ENCODE measurements at places on chromosomes 5 and 9. TPM values are rescaled to one million over a fixed set of nuclear protein-coding genes. Genes with fewer than 3 reads are reported as not detected.

GRIN1 gene
- total RNA-seq = not detected

DNA sequence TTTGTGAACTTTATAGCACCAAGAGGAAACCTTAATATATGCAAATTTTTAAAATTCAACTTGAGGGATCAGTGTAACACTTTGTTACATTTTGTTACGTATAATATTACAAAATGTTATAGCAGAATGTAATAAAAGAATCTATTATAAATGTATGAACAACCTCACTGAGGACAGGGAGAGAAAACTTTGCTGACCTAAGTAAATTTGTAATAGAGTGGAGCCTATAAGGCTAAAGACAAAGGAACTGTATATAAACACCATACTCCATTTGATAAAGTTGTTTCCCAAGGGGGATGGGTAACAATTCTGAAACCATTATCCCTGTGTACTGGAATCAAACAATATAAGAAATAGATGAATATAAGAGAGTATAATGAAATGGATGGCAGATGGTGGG lies 77.3 kb downstream of the ANGPTL2 start:
- no peaks in the 10 kb centered on the region for H3K27me3 ChIP-seq
- DNase-seq = no peak
- no peaks in the 10 kb centered on the region for H3K4me1 ChIP-seq
- H3K36me3 ChIP-seq = no peaks in the 10 kb centered on the region
- H3K27ac ChIP-seq = no peak overlapping the region
- H3K4me3 ChIP-seq = no peak overlapping the region

BARX1 gene
- not detected for total RNA-seq

SPARC gene
- 935 TPM for total RNA-seq

GRCh38 chr5:89283728-89284493 lies 400.9 kb upstream of the MEF2C start:
- H3K27ac ChIP-seq = no peak overlapping the region
- H3K27me3 ChIP-seq = no peaks in the 10 kb centered on the region
- peaks cover 11% of the 10 kb centered on the region for H3K4me1 ChIP-seq
- no peak overlapping the region for H3K4me3 ChIP-seq

DNA sequence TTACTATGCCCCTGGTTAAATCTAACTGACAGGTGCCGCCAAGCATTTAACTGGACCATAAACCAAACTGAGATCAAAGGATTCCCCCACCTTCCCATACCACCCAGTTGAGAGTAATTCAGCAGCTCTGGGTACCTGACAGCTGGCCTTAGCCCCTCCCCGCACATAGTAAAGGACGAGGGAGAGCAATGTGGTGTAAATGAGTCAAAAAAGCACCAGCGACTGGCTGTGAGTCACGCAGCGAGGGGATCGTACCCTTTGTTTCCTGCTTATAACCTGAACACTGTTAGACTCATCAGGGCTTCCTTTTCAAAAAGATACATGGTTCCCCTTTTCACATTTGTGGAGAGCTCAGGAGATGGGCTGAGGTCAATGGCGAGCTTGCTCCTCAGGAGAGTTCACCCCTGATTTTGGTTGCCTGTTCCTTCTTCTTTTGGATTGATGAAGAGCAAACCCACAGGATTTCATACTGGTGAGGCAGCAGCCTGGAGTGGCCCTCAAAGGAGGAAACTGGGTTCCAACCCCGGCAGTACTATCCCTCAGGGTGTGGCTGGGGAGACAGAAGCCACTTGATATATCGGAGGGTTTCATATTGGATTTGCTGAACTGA lies 71.5 kb downstream of the ANKRD33B start:
- H3K27ac ChIP-seq = no peak overlapping the region
- DNase-seq = no peak
- H3K4me3 ChIP-seq = no peak overlapping the region
- H3K36me3 ChIP-seq = no peaks in the 10 kb centered on the region
- no peaks in the 10 kb centered on the region for H3K27me3 ChIP-seq

PRR7 gene
- 18.1 TPM for total RNA-seq

DNA sequence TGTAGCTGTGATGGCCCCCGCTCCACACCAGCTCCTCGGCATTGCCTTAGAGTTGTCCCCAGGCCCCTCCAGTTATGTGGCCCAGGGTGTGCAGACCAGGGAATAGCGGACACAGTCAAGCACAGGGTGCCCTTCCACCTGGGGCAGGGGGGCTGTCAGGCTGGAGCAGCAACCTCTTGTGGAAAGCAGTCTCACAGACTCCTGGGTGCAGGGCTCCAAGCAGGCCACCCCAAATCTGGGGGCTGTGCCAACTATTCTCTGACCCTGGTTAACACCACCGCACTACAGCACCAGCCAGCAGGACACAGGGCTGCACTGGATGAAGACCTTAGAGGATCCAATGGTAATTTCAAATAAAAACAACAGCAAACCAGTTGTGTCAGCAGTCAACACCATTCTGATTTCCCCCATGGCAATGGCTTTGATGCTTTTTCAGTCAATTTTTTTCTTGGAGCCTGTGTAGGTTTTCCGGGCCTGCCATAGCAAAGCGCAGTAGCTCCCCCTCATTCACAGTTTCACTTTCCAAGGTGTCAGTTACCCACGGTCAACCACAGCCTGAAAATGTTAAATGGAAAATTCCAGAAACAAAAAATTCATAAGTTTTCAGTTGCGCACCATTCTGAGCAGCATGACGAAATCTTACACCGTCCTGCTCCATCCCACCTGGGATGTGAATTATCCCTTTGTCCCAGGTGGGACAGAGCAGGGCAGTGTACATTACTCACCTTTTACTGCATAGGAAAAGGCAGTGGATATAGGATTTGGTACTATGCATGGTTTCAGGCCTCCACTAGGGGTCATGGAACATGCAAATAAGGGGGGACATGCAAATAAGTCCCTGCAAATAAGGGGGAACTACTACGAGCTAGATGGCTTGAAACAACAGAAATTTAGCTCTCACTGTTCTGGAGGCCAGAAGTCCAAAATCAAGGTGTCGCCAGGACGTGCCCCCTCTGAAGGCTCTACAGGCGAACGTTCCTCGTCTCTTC lies 49.0 kb downstream of the C5orf15 start:
- no peak overlapping the region for H3K27ac ChIP-seq
- no peak for DNase-seq
- no peaks in the 10 kb centered on the region for H3K27me3 ChIP-seq
- no peaks in the 10 kb centered on the region for H3K36me3 ChIP-seq
- H3K4me3 ChIP-seq = no peak overlapping the region

ACTL7B gene
- total RNA-seq = not detected

GRCh38 chr9:87180841-87181240 lies 233.5 kb upstream of the GAS1 start:
- H3K27ac ChIP-seq = no peak overlapping the region
- no peaks in the 10 kb centered on the region for H3K27me3 ChIP-seq
- no peaks in the 10 kb centered on the region for H3K4me1 ChIP-seq
- no peak overlapping the region for H3K4me3 ChIP-seq

SEMA4D gene
- total RNA-seq = 13.5 TPM

SPATA31D4 gene
- not detected for total RNA-seq

FGF18 gene
- 6.9 TPM for total RNA-seq

Data from ascending aorta (tissue), 2 donors.